GM12892 (cell line): ENCODE measurements at places on chromosomes 12 and 14.
A peak's percentile ranks its signal among the peaks of the same experiment; 100 is the strongest.

DNA sequence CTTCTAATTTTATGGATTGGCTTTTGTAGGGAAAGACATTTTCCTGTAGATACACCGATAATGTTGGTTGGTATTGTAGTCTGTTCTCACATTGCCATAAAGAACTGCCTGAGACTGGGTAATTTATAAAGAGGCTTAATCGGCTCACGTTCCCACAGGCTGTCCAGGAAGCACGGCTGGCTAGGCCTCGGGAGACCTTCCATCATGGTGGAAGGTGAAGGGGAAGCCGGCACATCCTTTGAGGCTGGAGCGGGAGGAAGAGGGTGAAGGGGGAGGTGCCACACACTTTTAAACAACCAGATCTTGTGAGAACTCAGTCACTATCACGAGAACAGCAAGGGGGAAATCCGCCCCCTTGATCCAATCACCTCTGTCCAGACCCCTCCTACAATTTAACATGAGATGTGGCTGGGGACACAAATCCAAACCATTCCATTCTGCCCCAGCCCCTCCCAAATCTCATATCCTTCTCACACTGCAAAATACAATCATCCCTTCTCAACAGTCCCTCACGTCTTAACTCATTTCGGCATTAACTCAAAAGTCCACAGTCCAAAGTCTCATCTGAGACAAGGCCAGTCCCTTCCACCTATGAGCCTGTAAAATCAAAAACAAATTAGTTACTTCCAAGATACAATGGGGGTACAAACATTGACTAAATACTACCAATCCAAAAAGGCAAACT, 66.7 kb upstream of the EIF5 start:
- DNase-seq = no peak

DNA sequence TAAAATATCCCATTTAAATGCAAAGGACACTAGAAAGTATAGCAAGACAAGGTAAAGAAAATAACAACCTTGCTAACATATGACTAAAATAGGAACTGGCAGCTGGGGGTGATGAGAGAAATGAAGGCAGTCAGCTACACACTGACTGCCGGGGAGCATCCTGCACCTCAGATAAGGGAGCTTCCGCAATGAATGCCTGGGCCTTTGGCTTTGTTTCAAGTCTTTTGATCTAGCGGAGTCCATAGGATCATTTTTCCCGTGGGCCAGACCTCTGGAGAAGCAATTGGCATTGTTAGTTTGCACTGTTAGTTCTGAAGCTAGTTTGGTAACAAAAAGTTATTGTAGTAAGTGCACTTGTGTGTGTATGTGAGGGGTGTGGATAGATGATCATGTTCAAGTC, 639.9 kb downstream of the DIO2 start:
- DNase-seq = no peak

GRCh38 chr12:121576851-121577391, 3.9 kb downstream of the KDM2B start:
- no peak for DNase-seq

- DNase-seq = no peak
Measured at GRCh38 chr12:49970658-49971057, 2.1 kb upstream of the AQP6 start.

- no peak for DNase-seq
Measured at GRCh38 chr12:31201382-31201781, 124.6 kb downstream of the SINHCAF start.

GRCh38 chr12:94941440-94941862, 62.0 kb downstream of the NDUFA12 start:
- DNase-seq = no peak

GRCh38 chr12:59499774-59500173, 96.1 kb upstream of the SLC16A7 start:
- DNase-seq = peak; percentile 0

DNA sequence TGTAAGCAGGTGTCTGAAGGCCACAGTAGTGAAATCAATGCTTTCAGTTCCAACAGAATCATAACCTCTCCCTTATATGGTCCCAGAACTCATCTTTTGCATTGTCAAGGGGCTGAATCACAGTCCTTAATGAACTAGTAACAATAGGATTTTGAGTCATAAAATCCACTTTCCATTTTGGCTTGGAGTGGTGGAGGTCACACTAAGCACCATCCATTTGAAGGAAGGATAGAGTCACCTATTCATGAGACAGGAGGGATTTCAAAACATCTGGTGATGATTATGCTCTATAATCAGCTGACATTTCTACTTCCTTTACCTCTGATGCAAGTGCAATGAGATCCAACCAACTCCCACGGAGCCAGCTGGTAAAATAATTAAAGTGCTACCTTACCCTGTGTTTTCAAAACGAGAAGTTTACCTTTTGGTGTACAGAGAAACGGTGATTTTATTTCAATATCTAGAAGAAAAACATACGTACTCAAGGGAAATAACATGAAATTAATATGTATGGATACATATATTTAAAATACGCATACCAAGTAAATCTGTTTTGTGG, 59.1 kb downstream of the TMEM132D start:
- no peak for DNase-seq

DNA sequence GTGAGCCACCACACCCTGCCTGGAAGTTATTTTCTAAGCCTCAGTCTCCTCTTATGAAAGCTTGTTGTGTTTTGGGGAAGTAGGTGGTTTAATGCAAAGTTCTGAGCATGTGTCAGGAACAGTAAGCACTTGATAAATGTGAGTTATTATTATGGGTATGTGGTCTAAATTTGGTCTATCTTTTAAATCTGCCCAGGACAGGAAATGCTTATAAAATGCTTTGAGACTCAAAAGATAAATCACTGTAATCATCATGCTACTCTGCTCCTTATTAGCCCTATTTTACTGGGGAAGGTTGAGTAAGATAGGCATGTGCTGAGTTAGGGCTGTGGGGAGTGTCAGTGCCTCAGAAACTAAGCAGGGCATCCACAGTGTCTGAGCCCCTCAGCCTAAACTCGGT, 13.1 kb upstream of the SRSF5 start:
- DNase-seq = no peak

GRCh38 chr12:30448038-30448437, 247.6 kb downstream of the IPO8 start:
- no peak for DNase-seq

GRCh38 chr14:81837304-81837703, 303.7 kb upstream of the SEL1L start:
- DNase-seq = no peak

GRCh38 chr14:68787092-68787992, 5.5 kb downstream of the ZFP36L1 start:
- no peak for DNase-seq

GRCh38 chr14:68658029-68658509, 134.8 kb downstream of the ZFP36L1 start:
- DNase-seq = no peak

- no peak for DNase-seq
Measured at GRCh38 chr14:88902850-88903249, 78.4 kb downstream of the TTC8 start.

GRCh38 chr14:51206462-51206861, 33.6 kb upstream of the TMX1 start:
- no peak for DNase-seq

- DNase-seq = no peak
Measured at GRCh38 chr12:52442600-52443061, 8.5 kb upstream of the KRT75 start.

DNA sequence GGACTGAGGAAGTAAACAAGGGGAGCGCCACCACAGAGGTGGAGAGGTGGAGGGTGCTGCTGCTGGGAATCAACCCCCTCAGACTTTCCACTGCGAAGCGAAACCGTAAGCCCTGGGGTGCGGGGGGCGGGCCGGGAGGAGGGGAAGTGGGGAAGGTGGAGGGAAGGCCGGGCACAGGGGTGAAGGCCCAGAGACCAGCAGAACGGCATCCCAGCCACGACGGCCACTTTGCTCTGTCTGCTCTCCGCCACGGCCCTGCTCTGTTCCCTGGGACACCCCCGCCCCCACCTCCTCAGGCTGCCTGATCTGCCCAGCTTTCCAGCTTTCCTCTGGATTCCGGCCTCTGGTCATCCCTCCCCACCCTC, at the start of gene LAG3:
LAG3 (plus strand) TSS at position 190 of the 365 bp plus-strand sequence. CDS start 333 bp downstream, outside the sequence.
- DNase-seq = no peak
